ENCODE measurements at places on chromosomes 5 and 9.

- peak; percentile 24 for DNase-seq
Measured at GRCh38 chr9:137021979-137022661, 5.9 kb downstream of the ABCA2 start.

DNA sequence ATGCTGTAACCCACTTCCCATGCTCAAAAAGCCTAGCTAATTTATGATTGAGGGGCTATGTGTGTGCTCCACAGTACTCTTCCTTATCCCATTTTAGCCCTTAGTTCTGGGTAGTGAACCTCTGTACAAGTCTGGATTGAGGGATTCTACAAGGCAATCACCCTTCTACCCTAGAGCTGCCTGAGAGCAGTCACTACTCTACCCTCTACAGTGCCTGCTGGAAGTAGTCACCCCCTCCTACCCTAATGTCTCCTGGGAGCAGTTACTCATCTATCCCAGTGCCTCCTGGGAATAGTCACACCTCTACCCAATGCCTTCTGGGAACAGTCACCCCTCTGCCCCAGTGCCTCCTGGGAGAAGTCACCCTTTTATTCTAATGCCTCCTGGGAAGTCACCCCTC, 150.6 kb downstream of the ATP10B start:
- DNase-seq = no peak

GRCh38 chr9:89926691-89927220, 321.9 kb downstream of the GADD45G start:
- no peak for DNase-seq

GRCh38 chr5:18105449-18105848, 471.2 kb downstream of the TAF11L14 start:
- DNase-seq = no peak

DNA sequence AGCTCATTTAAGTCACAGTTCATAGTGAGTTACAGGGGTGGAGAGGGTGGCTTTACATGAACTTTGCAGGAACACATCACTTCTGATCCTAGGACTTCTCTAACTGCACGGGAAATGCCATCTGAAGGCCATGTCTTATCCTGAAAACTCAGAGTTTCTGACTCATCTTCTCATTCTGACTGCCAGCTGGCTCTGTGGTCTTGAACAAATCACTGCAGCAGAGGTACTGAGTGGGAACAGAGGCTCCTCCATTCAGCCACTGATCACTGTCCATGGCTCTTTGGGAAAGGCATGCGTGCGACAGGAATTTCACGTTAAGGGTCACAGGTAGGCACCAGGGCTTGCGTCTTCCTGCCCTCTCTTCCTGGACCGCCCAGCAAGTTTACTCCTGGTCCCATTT, 114.6 kb upstream of the LRRTM2 start:
- peak; percentile 51 for DNase-seq

DNA sequence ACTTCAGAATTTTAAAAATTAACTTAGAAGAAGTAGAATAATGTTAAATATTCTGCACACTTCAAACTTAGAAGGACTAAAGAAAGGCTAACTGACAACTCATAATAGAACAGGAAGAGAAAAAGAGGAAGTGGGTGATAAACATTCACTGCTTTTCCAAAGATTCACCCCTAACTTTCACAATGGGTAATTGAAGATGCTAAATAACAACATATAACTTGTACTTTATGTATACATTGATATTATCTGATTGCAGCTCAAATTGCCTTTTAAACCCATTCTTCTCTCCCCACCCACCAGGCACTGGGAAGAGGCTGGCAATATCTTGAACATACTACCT, 376.6 kb downstream of the EFNA5 start:
- no peak for DNase-seq

DNA sequence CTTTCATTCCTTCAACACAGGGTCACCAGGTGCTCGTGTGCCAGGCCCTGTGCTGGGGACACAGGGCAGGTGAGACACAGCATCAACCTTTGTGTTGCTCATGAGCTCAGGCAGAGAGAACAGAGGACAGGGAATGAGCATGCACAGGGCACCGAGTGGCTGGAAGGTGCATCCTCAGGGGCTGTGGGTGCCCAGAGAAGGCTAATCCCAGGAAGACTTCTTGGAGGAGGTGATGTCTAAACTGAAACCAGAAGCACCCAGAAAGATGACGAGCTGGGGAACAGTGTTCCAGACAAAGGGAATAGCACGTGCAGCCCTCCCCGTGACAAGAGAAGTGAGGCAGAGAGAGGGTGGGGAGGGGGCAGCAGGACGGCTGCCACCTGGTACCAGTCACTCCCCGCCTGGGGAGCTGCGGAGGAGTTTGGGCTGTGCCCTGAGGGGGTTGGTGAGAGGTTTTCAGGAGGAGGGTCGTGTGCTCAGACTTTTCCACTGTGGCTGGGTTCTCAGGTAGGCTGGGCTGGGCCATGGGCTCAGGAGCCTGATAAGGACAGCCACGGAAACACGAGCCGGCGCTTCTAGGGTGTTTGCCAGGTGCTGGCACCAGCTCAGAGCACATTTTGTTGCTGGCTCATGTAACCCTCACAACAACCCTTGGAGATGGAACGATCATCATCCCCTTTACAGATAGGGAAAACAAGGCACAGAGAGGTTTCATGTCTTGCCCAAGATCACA, 46.0 kb downstream of the HMCN2 start:
- no peak for DNase-seq

- DNase-seq = no peak
Measured at GRCh38 chr5:178399701-178400095, 167.1 kb upstream of the PHYKPL start.

- peak; percentile 90 for DNase-seq
Measured at GRCh38 chr5:157390551-157391297, 69.3 kb upstream of the NIPAL4 start.

- DNase-seq = no peak
Measured at GRCh38 chr5:43851741-43852140, 248.8 kb downstream of the NNT start.

GRCh38 chr9:20472342-20473045, 149.8 kb downstream of the MLLT3 start:
- no peak for DNase-seq

GRCh38 chr5:82388181-82388580, 110.0 kb upstream of the RPS23 start:
- peak; percentile 91 for DNase-seq

Measured in fibroblast of skin of scalp (primary cell).